OCI-M1 (cell line): ENCODE measurements at places on chromosomes 1 and 21.

DNA sequence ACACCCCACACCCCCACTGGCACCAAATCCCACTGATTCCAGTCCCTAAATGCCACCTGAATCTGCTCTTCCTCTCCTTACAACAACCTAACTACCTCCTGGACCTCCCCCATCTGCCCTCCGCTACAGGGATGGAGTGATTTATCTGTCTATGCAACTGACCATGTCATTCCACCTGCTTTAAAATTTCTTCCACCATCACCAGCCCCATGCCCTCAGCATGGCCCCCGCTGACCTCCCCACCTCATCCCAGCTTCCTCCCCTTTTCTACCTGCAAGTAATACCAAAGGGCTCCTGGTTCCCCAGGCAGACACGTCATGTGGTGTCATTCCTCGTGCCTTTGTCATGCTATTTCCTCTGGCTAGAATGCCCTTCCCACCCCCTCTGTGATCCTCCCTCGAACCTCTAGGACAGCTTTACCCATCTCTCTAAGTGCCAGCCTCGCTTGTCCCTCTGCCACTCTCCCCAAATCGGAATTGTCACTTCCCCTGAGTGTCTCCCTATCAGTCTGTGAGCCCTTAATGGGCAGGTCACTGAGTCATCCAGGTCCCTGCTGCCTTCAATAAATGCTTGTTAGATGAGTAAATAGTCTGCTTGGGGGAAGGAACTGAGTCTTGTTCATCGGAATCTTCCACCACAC is 3.7 kb downstream of the GJB4 start:
- DNase-seq = no peak

DNA sequence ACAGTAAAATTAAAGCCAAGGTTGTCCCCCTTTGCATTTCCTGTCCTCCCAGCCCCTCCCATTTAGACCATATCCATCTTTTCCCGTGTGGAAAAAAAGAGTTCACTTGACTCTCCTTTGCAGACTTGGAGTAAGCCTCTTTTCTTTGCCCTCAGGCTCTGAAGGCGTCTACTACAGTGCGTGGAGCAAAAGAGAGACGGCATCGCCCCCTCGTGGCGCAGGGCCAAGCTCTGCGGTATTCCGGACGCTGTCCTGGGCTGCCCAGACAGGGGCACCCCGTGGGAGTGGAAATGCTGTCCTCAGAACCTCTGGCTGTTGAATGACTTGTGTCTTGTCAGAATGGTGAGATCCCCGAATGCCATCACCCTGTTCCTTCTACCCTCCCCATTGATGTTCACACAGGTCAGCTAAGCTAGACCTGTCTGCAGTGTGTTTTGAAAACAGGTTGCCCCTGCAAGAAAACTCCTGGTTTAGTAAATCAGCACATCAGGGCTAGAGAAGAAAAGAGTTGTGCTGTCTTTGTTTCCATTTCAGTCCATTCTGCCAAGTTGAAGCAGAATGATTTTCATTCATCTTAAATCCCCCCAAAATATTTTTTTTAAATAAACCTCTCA is 12.3 kb upstream of the GJA8 start:
- DNase-seq = peak; percentile 90

GRCh38 chr1:212498283-212499040 is 65.7 kb downstream of the NENF start:
- peak; percentile 38 for DNase-seq

DNA sequence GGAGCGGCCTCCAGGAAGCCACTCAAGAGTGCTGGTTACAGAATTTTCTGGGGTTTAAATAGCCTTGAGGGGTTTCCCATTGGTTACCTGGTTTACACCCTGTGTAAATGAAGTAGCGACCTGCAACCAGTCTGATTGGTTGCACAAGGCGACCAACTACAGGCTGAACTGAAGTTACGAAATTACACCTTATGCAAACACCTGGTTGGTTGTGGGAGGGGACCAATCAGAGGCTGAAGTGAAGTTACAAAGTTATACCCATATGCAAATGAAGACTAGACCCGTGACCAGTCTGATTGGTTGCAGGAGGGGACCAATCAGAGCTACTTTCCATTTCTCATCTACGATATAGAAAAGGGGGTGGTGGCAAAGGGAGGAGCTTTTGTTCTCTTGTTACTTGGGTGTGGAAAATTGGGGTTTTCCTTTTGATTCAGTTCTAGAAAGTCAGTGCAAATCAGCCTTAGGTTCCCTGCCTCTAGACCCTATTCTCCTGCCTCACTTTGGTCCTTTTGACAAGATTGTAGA is 22.2 kb upstream of the C1orf174 start:
- no peak for DNase-seq

DNA sequence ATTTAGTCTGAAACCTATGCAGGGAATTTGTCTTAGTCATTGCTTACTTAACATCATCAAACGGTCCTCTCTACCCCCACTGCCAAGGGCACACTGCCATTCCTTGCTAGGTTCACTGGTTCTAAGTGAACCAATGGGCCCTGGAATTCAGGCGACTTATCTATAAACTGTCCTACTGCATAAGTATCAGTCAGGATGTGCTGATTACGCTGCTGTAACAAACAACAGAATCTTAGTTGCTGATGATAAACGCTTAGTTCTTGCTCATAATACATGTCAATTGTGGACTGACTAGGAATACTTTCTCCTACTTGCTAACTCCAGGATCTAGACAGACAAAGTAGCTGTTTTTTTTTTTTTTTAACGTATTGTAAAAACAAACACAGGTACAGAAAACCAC is 136.1 kb downstream of the PRDM2 start:
- no peak for DNase-seq

- peak; percentile 74 for DNase-seq
Measured at GRCh38 chr1:196309386-196309785, 298.9 kb downstream of the KCNT2 start.

DNA sequence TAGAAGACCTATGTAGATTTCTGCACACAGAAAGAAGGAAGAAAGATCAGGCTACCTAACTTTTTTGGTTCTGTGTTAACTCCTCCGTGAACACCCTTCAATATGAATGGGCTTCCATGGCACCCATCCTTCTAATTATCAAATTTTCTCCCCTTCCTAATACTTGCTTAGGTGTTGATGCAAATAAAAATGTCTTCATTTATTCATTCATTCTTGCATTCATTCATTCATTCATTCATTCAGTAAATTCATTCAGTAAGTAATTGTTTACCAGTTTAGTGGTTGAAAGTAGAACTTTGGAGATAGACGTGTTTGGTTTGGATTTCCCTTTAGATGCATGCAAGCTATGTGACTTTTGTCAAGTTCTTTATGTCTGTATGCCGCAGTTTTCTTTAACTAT is 4.6 kb downstream of the CHI3L2 start:
- no peak for DNase-seq

- peak; percentile 38 for DNase-seq
Measured at GRCh38 chr1:47431534-47431933, 6.3 kb upstream of the FOXD2 start.

- peak; percentile 63 for DNase-seq
Measured at GRCh38 chr1:40183055-40183710, 22.0 kb downstream of the RLF start.
